Heart left ventricle (tissue), 16 donors: ENCODE measurements at places on chromosomes 13 and 19.

GRCh38 chr13:69879936-69880335 lies 227.7 kb upstream of the ATXN8OS start:
- DNase-seq = no peak
- no peaks in the 10 kb centered on the region for H3K36me3 ChIP-seq
- no peak overlapping the region for H3K4me3 ChIP-seq

- H3K4me1 ChIP-seq = peaks cover 33% of the 10 kb centered on the region
- H3K27me3 ChIP-seq = no peaks in the 10 kb centered on the region
- DNase-seq = no peak
Observed at GRCh38 chr19:46621191-46622117, 3.4 kb downstream of the PTGIR start.

GRCh38 chr13:26985285-26985878 lies 186.2 kb downstream of the USP12 start:
- DNase-seq = peak; percentile 66

GRCh38 chr13:45007225-45007624 lies 17.9 kb downstream of the GPALPP1 start:
- no peak overlapping the region for H3K4me3 ChIP-seq
- peaks cover 32% of the 10 kb centered on the region for H3K36me3 ChIP-seq
- no peaks in the 10 kb centered on the region for H3K27me3 ChIP-seq
- DNase-seq = no peak
- H3K27ac ChIP-seq = no peak overlapping the region
- H3K4me1 ChIP-seq = peaks cover 10% of the 10 kb centered on the region

DNA sequence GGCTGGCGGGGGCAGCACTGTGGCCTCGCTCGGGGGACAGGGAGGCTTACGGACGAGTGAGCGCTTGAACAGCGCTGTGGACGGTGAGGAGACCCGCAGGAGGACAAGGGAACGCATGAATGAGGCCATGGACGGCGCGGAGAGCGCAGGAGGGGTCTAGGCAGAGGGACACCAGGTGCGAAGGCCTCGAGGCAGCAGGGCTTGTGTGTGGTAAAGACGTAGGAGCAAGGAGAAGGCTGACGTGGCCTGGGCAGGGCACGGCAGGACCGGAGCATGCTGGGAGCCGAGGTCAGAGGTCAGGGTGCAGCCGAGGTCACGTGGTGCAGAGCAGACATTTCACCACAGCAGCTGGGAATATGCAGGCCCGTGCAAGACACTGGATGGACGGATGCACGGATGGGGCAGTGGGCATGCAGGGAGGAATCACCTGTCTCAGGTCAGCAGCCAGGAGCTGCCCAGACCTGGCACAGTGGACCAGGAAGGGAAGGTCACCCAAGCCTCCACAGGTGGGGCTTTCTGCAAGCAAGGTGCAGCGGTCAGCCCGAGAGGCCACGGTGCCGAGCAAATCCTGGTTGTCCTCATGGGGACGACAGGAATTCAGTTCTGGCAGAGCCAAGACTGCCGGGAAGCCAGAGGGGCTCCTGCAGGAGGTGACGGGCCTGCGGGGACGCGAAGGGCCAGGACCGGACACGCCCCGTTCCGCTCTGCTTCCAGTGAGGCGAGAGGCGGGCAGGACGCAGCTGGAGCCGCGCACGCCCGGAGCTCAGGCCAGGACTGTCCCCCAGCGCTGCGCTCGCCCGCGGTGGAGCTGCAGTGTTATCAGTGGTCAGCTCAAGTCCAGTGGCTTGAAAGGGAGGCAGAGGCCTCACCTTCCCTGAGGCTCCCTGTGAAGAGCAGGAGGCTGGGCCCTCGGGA lies 72.2 kb downstream of the RASA3 start:
- no peak overlapping the region for H3K27ac ChIP-seq
- peaks cover 63% of the 10 kb centered on the region for H3K4me1 ChIP-seq
- no peaks in the 10 kb centered on the region for H3K27me3 ChIP-seq
- H3K36me3 ChIP-seq = peaks cover 2% of the 10 kb centered on the region
